ENCODE measurements at places on chromosomes 2 and 18.
A peak's percentile ranks its signal among the peaks of the same experiment; 100 is the strongest.

GRCh38 chr18:29377346-29377745 lies 1200.4 kb upstream of the CDH2 start:
- DNase-seq: peak; percentile 75

GRCh38 chr2:217636991-217637561 lies 365.7 kb downstream of the TNS1 start:
- DNase-seq: no peak

DNA sequence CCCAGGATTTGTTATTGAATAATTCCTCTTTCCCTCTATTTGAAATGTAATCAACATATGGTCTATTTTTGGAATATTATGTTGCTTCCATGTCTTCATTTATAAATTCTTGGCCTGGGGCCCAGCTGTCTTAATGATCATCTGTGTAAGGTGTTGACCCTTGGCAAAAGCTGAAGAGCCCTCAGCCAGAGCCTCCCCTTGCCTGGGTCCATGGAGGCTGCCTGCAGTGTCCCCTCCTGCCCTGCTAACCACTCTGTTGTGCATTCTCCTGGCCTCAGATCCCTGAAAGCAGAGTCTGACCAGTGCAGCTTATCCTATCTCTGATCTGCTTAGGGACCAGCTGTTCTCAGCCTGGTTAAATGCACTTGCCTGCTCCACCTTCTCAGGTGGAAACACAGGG lies 226.1 kb upstream of the APCDD1 start:
- no peak for DNase-seq

GRCh38 chr2:164560181-164560792 lies 61.0 kb downstream of the GRB14 start:
- peak; percentile 32 for DNase-seq

- no peak for DNase-seq
Measured at GRCh38 chr18:24613896-24614640, 153.6 kb downstream of the HRH4 start.
